ENCODE measurements at places on chromosomes 5 and 9.
A peak's percentile ranks its signal among the peaks of the same experiment; 100 is the strongest.

DNA sequence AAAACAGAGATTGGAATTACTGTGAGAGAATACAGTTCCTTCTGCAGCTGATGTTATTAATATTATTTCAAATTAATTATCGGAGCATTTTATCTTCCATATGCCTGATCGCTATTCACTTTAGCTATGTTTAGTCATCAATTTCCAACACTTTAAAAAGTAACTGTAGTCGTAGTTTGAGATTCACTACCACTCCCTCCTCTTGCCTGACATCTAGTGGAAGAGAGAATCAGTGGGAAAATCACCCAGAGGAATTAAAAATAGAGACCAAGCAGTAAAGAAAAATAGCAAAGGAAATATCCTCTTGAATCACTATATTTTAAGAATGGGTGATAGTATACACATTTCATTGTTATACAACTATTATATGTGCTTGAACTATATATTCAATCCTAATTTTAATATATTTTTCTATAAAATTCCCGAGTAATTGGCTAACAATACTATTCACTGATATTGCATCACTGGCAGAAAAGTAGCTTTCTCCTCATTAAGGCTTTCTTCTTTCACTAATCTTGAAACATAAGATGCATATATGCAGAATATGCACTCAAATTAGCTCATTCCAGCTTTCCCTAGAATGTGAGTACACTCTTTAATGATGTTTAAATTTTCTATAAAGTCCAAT is 708.7 kb downstream of the CDH9 start:
- no peak for DNase-seq

DNA sequence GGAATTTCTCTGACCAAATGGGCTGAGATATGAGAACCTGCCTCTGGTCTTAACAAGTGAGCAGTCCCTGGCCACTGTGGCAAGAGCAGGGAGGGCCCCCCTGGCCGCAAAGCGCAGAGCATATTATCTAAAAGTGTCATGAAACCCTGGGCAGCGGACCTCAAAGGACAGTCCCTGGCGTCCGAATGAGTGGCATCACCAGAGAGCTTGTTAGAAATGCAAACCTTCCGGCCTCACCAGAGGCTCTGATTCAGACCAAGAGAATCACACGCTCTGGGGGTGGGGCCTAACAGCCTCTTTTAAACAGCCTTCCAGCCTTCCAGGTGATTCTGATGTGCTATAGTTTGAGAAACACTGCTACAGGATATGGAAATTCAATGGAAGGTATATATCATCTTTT is 10.9 kb downstream of the PTPN3 start:
- DNase-seq, result no peak

DNA sequence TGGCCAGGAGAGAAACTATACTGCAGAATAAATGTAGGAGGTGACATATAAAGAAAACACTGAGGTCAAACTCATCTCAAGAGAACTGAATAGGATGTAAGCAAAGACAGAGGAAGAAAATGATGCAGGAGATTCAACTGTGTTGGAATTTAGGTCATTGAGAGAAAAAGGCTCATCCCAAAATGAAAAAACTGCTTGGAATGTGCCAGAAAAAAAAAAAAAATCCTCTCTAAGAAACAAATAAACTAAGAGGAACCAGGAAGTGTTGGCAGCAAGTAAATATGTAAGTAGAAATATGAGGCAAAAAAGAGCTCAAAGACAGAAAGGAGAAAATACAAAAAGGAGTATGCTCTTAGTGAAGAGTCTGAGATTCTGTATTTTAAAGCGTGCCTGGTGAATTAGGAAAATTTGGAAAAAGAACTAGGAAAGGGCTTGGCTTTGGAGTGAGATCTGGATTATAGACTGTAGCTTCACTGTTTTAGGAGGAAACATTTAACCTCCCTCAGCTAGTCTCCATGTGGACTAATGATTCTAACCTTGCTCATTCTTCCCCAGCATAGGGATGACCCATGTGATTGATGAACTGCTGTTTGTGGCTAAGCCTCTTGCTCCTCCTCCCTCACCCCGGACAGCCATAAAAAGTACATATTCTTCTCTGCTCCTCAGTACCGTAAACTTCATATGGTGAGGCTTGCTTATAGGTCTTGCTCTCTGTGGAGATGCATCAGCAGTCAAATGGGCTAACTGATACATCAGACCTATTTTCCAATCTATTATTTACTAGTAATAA is 185.6 kb upstream of the POU5F2 start:
- no peak for DNase-seq

DNA sequence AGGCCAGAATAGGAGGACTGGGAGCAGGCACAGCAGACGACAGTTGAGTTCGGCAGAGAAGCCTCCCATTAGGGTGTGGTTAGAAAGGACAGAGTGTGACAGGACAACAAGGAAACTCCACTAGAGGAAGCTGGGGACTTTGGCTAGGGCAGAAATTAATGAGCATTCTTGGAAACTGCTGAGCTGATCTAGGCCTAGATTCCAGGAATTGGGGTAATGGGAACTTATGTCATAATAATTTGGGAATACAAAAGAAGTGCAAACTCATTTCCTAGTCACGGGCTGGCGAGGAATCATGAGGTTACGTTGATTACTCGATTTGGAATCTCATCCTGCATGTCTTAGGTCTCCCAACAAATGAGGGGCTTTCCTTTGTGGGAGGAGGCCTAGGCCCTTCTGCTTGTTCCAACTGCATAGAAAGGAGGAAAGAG is 144.6 kb upstream of the RPS23 start:
- no peak for DNase-seq

DNA sequence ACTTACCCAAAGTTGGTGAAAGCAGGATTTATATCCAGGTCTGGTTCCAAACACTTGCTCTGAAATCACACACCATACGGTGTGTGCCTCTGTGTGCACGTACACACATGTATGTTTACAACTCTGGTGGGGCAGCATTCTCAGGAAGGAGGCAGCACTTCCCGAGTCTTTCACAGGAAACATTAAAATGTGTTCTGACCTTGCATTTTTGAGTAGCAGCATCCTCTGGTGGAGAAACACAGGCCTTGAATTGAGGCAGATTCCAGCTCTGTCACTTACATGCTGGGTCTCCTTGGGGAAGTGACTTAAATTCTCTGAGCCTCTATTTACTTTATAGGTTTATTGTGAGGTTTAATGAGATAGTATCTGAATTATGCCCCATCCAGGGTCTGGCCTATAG is 126.4 kb downstream of the RGS3 start:
- no peak for DNase-seq

- DNase-seq, result no peak
Measured at GRCh38 chr5:129807162-129807814, 59.4 kb downstream of the MINAR2 start.

- DNase-seq, result no peak
Measured at GRCh38 chr5:150674341-150674821, 13.3 kb downstream of the MYOZ3 start.

DNA sequence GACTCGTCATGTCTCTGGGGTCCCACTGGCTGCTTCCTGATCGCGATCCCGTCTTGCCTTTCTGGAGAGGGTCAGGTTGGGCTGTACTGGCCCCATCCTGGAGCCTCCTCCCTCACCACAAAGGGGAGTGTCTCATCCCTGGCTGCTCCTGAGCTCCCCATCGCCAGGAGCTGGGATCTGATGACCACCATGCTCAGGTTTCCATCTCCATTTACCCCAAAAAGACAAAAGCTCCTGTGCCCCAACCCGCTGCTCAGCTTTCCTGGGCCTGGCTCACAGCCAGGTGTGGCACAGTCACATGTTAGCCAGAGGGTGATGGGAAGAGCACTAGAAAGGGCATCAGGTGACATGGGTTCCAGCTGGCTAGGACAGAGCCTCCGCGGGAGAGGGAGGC is 47.3 kb upstream of the CDKN2AIPNL start:
- no peak for DNase-seq

DNA sequence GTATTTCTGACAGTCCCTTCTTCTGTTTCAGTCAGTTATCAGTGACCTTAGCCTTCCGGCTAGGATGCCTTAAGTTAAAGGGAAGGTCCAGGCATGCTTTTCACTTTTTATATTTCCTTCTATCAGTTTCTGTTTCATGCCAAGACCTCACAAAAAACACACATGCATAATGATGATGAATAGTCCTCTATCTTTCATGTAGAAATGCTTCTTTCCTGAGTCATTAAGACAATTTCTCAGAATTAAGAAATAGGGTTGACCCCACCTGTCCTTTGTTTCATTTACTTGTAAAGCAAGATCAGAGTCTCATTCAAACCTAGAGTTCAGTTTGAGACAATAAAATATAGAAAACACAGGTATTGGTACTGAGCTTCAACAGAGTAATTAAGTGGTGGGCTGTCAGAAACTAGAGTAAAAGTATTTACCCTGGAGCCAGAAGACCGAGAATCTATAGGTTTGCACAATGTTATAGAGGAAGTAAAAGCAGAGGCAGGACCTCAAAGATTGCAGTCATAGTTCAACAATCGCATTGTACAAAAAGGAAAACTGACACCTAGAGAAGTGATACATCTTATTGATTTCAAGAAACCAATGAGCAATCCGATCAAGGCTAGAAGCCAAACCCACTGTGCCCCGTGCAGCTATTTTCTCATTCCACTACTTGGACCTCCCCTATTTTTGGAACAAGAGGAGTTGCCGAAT is 118.7 kb upstream of the PUM3 start:
- DNase-seq, result no peak

- no peak for DNase-seq
Measured at GRCh38 chr5:71738662-71739361, 19.7 kb downstream of the CARTPT start.

GRCh38 chr5:67900514-67900913 is 315.0 kb upstream of the PIK3R1 start:
- no peak for DNase-seq

GRCh38 chr9:114546851-114547250 is 40.7 kb upstream of the ATP6V1G1 start:
- no peak for DNase-seq

- no peak for DNase-seq
Measured at GRCh38 chr9:90972057-90972456, 170.4 kb downstream of the SYK start.

- peak; percentile 18 for DNase-seq
Measured at GRCh38 chr5:62593331-62593730, 14.7 kb downstream of the LRRC70 start.

DNA sequence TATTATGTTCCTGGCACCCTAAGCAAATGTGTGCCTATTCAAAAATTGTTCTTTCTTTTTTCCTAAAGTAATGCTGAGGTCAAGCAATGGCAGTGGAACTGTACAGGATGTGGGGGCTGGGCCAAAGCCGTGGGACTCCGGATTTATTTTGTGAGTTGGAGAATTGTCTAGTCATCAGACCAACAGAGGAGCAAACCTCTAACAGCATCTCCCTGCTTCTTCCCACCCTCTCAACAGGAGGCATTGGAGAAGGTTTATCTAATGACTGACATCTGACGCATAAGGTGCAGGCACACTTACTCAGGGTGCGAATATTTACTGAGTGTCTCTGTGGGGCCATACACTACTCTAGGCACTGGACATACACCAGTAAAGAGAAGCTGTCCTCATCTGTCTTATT is 38.6 kb downstream of the MARCHF11 start:
- peak; percentile 57 for DNase-seq

GRCh38 chr9:6941501-6941900 is 183.7 kb downstream of the KDM4C start:
- no peak for DNase-seq

GRCh38 chr5:177094224-177095087 is 7.7 kb downstream of the FGFR4 start:
- DNase-seq, result peak; percentile 14

- no peak for DNase-seq
Measured at GRCh38 chr9:73597771-73598170, 446.1 kb downstream of the ANXA1 start.

- DNase-seq, result no peak
Measured at GRCh38 chr5:10760921-10761184, 181 bp downstream of the DAP start.

GRCh38 chr9:16030528-16031185 is 477.8 kb downstream of the CCDC171 start:
- DNase-seq, result peak; percentile 98

DNA sequence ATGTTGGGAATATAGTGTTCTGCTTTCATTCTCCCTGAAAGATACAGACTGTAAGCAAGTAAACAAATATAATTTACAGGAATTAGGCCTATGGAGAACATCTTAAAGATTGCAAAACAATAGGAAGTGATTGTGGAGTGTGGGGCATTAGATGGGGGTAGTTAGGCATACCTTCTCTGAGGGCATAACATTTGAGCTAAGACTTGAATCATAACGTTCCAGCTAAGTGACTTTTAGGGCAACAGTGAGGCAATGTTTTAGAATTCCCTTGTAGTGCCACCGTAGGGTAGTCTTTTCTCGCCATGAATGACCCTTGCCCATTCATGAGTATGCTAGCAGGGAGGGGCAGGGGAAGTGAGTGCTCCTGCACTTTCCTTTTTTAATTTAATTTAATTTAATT is 173.3 kb downstream of the SPATA31D1 start:
- no peak for DNase-seq

- DNase-seq, result no peak
Measured at GRCh38 chr9:92631452-92632343, 38.2 kb downstream of the IPPK start.

Data from brain microvascular endothelial cell (primary cell).